ENCODE measurements at places on chromosomes 2 and 18.

DNA sequence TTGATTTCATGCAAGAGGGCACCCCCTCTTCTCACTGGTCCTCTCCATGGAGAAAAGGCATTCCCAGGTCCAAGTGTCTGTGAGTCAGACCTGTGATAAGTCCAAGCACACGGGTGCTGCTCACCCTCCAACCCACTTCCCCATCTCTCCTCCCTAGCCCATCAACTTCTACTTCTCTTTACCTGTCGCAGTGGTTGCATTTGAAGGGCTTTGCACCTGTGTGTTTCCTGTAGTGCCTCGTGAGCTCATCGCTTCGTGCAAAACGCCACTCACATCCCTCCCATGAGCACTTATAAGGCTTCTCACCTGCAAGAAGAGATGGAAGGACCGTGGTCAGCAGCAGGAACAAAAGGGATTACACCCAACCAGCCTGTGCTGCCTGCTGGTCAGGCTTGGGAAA is 77.5 kb downstream of the KLF7 start:
- DNase-seq, result no peak

DNA sequence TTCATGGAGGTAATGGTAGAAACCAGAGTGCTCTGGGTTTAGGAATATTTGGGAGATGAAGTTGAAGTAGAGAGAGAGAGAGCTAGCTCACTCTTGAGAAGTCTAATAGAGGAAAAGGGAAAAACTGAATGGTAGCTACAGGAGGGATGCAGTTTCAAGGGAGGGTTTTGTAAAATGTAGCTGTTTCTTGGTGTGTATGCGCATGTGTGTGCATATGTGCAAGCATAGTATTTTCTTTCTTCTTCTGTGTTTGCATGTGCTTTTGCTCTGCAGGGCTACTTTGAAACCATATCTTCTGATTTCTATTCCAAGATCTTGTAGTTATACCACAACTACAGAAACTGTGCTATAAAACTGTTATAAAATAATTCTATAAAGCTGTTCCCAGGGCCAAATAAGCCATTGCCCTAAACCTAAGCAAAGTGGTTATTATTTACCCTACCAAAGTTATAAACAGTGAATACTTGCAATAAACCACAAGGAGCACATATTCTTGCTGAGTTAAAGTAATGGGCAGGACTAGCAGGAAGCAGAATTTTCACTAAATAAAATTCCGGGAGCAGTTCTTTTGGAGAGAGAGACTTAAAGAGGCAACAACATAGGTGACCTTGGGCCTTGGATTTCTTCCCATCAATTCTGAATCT is 145.3 kb upstream of the ZNF521 start:
- DNase-seq, result no peak

DNA sequence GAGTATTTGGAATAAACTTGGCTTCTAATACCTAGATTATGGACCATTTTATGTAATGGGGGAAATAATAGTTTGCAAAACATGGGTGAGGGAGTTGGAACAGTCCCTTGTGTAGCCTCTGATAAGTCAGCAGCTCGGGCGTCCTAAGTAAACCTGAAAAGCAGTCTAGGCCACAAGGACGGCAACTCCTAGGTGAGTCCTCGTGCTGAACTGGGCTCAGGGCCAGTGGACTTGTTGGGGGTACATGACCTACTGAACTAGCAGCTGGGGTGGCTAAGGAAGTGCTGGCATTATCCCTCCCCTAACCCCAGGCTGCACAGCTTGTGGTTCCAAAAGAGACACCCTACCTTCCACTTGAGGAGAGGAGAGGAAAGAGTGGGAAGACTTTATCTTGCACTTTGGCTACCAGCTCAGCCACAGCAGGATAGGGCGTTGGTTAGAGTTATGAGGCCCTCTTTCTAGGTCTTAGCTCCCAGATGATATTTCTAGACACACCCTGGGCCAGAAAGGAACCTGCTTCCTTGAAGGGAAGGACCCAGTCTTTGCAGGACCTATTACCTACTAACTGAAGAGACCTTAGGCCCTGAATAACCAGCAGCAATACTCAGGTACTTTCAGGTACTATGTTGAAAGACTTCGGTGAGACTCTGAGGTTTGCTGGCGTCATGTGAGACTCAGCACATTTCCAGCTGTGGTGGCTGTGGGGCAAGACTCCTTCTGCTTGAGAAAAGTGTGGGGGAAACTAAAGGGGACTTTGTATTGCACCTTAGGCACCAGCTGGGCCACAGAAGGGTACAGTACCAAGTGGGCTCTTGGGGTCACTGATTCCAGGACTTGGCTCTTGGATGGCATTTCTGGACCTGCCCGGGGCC is 71.0 kb downstream of the AQP4 start:
- no peak for DNase-seq

DNA sequence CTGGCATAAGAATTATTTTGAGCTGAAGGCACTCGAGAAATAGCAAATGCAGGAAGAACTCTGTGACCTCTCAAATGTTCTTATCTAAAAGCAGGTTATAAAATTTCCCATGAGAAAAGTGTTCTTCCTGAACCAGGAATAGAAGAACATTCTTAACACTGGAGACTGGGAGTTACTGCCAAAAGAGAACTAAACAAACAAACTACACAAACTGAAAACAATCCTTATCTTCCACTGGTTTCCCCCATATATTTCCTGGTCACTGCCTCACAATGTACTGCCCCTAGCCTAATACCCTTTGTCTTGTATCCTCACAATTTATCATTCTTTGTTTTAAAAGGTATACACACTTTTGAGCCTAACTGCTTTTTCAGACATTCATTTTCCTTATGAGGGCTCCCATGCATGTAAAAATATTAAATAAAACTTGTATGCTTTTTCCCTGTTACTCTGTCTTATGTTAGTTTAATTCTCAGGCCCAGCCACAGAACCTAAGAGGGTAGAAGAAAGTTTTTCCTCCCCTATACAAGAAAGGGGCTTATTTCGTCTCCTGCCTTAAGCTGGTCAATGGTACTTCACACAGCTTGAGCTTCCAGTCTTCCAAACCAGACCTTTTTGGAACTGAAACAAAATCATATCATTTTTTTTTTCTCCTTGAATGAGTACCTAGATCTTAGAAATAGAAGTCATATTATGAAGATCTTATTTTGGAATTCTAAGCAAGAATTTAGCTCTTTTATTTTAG is 110.6 kb downstream of the MSTN start:
- no peak for DNase-seq

DNA sequence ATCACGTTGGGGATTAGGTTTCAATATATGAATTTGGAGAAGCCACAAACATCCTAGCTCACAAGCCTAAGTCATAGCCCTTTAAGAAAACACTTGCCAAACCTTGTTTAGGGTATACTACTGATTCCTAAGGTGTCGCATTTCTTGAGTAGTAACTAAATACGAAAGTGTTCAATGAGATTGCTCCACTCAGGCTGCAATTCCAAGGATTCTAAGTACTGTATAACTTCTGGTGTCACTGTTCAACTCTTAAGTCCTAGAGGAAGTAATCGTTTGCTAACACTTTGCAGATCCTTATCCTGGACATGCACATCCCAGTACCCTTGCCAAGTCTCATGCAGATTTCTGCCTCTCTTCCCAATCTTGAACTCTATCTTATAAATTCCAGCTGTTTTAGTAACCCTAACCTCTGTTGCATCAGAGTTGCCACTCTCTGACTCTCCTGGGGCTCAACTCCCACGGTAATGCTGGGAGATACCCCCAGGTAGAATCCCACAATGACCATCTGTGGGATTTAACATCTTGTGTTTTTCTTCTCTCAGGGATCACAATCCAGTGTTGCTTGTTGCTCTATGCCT is 122.4 kb downstream of the HIBCH start:
- no peak for DNase-seq

GRCh38 chr18:5554629-5555028 is 10.8 kb upstream of the EPB41L3 start:
- DNase-seq, result no peak

DNA sequence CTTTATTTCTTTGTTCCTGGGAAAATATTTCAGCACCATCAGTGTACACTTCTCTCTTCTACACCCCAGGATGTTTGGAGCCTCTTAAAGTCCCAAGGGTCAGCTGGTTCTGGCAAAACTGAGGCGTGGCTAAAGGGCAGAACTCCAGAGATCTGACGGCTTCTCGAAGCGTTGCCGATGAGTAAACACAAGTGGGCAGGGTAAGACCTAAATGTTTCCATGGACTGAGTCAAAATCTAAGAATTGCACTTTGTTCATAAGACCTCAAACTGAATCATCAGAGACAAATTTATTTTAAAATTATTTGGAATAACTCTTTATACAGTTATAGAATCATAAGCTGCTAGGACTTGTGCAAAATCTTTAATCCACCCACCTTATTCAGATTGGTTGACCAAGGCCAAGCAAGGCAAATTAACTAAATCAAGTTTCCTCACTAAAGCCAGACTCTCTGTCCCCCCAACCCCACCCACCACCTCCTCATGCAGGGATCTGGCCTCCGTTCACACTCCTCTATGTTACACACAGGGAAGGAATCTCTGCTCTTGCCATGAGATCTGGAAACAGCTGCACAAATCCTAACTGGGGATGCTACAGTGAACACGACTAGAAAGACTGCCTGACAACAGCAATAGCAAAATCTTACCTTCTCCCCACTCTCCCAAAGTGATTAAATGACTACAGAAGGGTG is 342.6 kb upstream of the KLHL29 start:
- DNase-seq, result no peak

DNA sequence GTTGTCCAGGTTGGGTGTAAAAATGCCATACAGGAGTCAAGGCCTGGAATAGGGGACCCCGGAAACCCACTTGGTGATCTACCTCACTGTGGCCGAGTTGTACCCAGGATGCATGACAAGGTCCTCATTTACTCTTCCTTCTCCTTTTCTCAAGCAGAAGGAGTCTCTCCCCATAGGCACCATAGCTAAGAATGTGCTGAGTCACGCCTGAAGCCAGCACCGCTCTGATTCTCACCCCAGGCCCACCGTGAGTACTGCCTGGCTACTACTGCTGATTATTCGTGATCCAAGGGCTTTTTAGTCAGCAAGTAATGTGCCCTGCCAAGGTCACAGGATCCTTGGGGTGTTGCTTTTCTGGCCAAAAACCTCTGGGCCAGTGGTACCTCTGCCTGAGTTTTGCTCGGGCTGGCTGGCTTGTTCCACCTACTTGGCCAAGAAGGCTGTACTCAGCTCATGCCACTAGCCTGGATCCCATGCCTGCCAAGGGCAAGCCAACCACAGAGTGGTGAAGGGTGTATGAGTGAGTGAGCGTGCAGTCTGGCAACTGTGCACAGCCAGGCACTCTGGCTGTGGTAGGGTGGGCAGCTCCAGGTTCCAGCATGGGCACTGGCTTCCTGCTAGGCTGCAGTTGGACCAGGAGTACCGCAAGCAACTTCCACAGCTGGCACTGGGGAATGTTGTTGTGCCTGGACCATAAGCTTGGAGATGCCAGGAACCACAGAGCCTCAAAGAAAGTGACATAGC is 650.1 kb upstream of the VRK2 start:
- no peak for DNase-seq

- no peak for DNase-seq
These were observed 251.8 kb downstream of the AGAP1 start for GRCh38 chr2:235745597-235745996.

- DNase-seq, result peak; percentile 59
These were observed 55.7 kb downstream of the DNMT3A start for GRCh38 chr2:25286025-25286400.

- no peak for DNase-seq
These were observed 35.7 kb upstream of the TAF4B start for GRCh38 chr18:26190506-26190905.

DNA sequence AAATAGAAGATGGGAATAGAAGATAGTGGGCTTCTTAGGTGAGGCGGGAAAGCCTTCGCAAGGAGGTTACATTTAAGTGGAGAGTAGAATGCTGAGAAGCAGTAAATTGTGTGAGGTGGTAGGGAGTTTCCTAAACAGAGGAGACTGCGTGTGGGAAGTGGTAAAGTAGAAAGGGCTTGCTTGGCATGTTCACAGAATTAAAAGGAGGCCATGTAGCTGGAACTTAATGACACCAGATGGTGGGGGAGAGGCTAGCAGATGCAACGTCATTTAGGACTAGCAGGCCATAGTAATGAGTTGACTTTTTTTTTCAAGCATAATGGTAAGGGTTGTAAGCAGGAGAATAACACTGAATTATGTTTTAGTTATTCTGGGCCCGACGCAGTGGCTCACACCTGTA is 13.0 kb upstream of the RTN4 start:
- DNase-seq, result no peak

DNA sequence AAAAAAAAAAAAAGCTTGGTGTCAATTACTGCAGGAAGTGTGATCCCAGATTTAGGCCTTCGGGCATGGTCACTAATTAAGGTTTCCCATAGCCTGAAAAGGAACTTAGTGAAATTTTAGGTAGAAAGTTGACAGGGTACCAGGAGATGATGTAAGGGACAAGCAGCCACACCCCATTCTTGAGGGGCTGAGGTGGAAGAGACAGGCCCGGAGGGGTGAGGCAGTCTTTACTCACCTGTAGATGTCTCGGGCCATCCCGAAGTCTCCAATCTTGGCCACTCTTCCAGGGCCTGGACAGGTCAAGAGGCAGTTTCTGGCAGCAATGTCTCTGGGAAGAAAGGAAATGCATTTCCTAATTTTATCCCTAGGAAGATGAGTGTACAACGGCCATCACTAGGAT is 94.3 kb downstream of the CLIP4 start:
- DNase-seq, result no peak

- no peak for DNase-seq
These were observed 70.3 kb upstream of the CWC22 start for GRCh38 chr2:180077295-180077906.

DNA sequence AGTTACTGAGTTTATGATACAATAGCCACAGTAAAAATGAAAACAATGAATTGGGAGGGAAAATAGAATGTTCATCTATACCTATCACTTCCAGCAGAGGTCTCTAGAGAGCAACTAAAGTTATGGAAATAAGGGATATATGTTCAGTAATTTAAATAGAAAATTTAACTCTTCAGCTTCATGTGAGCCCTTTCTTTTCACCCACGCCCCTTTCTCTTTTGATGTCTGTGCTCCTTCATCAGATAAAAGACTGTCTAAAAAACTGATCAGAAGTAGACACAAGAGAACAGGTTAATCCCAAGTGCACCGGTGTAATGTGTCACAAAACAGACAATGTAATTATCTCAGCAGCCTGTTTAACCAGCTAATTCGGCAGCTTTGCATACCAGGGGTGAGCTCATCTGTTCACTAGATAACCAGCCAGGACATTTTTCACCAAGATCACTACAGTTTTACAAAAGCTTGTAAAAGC is 238.5 kb upstream of the ERBB4 start:
- no peak for DNase-seq

Data from activated naive CD4-positive, alpha-beta T cell (primary cell).